ENCODE measurements at places on chromosomes 5 and 9.

DNA sequence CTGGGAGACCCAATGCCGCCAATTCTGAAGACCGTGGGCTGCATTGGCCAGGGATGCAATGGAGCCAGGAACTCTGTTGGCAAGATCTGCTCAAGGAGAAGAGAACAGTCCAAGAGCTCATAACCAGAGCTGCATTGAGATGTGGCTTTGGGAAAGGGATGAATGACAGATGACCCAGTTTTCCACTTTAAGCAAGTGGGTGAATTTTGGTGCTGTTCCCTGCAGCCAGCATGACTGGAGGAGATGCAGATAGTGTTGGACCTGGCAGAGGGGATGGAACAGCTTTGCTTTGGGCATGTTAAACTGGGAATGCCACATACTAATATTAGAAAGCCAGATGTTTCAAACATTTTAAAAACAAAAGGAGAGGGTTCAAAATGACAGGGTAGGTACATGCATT is 143.1 kb downstream of the FSTL4 start:
- DNase-seq, result no peak

GRCh38 chr9:123115146-123115913 is 81.9 kb downstream of the GPR21 start:
- DNase-seq, result no peak

GRCh38 chr9:37290940-37291485 is 131.5 kb upstream of the GRHPR start:
- no peak for DNase-seq

DNA sequence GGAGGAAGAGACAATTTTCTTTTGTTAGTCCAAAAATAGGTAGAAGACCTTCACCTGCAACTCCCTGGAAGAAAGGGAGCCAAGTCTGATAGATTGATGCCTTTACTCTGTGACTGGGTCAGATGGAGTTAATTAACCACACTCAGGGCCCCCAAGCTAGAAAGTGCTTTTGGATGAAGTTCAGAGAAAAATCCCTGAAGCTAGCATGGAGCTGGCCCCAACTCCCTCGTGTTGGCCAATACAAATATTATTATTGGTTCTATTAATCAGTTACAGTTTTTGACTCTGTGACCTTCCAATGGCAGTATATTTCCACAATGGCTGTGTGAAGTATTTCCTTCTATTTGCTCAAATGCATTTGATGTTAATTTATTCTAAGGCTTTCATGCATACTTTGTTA is 1753.5 kb downstream of the EFNA5 start:
- no peak for DNase-seq

DNA sequence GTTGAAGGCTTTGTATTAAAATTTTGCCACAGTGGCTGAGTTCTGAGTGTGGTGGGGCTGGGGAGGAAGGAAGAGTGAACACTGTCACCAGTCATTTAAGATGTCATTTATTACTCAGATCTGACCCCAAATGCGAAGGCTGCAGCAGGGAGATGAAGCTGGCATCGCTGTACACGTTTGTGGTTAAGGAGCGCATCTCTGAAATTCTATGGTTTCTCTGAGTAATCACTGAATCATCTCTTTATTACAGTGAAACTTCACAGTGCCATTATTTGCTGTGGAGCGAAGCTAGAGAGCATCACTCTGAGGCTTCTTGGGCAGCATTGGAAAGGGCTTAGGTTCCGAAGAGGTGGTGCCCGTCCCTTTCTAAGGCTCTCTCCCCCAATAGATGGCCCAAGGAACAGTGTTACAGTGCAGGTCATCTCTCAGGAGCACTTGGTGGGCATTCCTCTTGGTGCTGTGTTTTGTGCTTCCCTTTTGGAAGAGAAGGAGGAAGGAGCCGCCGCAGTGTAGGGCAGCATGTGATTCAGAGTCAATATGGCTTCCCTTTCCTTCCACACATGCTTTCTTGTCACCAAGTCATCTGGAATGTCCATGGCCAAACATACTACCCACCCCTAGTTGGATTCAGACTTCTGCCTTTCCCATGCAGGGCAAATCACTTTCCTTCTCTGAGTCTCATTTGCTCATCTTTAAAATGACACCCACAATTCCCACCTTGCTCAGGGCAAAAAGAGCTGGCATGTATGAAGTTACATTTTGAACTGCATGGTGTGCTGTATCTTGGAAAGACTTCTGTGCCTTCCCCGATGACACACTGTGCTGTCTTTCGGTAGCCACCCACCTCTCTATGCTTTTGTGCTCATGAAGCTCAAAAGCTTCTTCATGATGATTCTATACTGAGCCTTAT is 9.3 kb upstream of the TEX48 start:
- DNase-seq, result peak; percentile 38

- no peak for DNase-seq
These were observed 732.0 kb downstream of the TAF11L14 start for GRCh38 chr5:18366234-18366633.

- DNase-seq, result peak; percentile 9
These were observed 937 bp upstream of the SLC26A2 start for GRCh38 chr5:149959406-149960236.
